ENCODE measurements at places on chromosomes 5 and 9.

- no peak for DNase-seq
Observed at GRCh38 chr9:99299211-99300102, 77.4 kb downstream of the SEC61B start.

DNA sequence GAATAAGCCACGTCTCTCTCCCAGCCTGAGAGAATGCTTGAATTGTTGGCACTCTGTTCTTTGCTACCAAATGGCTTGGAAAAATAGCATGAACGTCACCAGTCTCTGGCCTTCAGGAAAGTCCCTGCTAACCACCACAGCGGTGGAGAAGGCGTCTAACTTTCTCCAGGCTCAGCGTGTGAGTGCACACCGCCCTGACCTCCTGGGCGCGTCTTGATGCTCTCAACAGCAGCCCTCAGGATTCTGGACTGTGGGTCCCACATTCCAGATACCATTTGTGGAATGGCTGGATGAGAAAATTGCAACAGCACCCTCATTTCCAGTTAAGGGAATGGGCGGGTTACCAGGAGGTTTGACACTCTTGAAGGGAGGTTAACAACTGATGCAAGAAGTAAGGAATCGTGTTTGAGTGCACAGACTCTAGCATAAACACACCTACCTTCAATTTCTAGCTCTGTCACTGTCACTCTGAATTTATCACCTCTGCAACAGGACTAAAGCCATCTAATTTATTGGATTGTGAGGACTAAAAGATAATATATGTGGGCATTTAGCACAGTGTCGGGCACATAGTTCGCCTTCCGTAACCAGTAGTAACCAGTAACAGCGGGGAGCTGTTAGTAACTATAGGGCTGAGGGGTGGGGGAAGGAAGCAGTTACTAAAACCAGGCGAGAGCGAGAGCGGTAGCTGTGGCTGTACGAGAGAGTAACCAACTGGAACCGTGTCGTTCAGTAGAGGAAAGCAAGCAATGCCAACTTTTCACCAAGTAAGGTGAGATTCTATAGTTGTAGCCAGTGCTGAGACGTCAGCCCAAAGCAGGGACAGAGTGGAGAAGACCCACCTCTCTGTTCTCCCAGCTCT is 807 bp upstream of the PLGRKT start:
- DNase-seq, result no peak

DNA sequence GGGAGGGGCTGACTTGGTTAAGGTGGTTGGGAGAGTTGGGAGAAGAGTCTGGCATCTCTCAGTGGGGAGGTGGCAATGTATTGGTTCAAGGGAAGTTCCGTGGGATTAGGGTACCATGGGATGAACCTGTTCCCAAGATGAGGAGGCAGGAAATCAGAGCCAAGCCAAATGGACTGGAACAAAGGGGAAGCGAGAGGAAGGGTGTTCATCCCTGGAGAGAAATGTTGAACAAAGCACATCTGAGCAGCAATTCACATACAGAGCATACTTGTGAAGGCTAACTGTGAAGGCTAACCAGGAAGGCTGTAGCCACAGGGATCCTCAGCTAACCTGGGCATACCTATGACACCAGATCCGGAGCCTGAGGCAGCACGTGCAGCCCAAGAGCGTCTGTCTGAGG is 214.0 kb downstream of the MCTP1 start:
- DNase-seq, result no peak

GRCh38 chr9:86782831-86783230 is 164.5 kb downstream of the GAS1 start:
- no peak for DNase-seq

GRCh38 chr5:60727033-60727679 is 27.2 kb upstream of the DEPDC1B start:
- no peak for DNase-seq

GRCh38 chr9:95504053-95504963 is 12.5 kb downstream of the PTCH1 start:
- DNase-seq, result no peak

DNA sequence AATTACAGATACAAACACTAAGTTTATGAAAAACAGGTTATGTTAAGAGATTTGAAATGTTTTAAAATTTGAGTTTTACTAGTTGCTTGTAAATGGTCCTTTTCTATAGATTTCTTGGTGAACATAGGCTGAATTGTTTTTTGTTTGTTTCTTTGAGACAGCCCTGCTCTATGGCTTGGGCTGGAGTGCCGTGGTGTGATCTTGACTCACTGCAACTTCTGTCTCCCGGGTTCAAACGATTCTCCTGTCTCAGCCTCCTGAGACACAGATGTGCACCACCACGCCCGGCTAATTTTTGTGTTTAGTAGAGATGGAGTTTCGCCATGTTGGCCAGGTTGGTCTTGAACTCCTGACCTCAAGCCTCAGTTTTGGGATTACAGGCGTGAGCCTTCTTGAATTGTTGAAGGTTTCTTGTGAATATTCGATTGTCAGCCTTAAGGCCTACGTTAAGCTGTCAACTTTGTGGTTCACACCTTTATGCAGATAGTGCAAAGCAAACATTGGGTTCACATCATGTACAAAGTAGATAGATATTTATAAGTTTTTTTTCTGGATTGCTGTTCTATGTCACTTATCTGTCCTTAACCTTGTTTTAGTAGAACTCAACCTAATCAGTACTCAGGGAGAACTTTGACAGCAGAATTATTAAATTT is 26.2 kb downstream of the UHRF2 start:
- DNase-seq, result no peak

DNA sequence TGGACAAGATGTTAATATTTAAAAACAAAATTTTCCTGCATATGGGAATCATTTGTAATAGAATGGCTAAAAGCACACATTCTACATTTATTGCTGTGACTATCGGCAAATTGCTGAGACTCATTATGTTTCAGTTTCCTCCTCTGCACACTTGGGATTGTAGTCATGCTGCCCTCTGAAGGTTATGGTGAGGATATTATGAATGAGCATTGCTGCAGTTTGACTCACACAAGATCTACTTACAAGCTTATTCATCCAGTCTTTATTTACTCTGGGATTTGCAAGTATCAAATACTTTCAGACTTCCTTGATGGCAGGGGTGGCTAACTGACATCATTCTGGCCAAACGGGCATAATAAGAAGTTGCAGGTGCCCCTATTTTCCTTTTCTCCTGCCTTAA is 9.5 kb upstream of the NFIL3 start:
- DNase-seq, result no peak

- no peak for DNase-seq
Observed at GRCh38 chr5:80025069-80025468, 10.1 kb upstream of the THBS4 start.

GRCh38 chr9:31733166-31733565 is 651.3 kb upstream of the ACO1 start:
- no peak for DNase-seq

DNA sequence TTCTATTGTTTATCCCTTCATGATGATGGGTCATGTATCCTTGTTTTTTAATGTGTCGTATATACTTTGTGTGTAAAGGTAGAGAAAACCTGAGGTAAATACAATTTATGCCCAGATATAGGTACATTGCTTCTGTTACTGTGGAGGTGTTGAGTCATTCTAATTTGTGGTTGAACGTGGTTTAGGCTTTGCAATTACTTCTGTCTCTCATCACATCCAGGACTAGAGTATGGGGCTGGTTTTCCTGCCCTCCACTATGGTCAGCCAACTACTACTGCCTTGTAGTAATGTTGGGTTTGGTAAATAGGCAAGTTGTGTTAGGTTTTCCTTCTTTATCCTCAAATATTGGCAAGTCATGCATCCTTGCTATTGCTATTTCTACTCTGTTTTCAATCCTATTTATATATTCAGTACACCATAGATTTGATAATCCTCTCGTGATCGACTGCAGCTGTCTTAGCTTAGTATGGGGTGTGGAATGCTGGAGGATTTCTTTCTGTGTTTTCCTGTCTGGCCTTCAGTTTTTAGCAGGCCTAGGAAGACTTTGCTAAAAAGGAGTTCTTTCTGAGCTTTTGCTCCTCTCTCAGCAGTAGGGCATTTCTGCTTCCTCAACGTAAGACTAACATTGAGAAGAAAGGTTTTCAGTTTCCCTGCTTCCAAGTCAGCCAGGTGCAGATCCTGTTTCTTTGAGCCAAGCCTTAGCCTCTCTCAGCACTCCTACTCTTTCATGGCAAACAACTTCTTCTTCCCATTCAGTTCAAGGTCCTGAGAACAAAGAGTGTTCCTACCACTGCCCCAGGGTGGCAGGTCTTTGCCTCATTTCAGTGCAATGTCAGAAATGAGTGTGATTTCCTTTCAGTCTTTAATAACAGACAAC is 844.4 kb upstream of the CDH18 start:
- no peak for DNase-seq

GRCh38 chr5:62578540-62578939 is at the start of gene LRRC70:
Gene LRRC70 (plus strand): TSS chr5:62578819. CDS start chr5:62579439, 620 bp downstream.
- no peak for DNase-seq

DNA sequence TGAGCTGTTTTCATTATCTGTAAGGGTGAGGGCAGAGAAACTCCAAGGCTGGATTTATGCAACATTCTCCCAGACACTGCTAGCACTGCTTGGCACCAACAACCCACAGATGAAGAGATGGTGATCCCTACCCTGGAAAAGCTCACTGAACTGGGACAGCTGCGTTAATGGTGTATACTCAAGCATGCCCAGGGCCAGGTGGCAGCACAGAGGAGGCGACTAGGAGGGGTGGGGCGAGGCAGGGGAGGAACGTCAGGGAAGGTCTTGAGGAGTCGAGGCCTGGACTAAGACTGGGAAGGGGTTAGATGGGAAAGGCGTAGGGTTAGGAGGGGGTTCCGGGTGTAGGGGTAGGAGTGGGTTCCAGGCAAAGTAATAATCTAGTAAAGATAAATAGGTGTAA is 73.1 kb upstream of the TBC1D9B start:
- no peak for DNase-seq

DNA sequence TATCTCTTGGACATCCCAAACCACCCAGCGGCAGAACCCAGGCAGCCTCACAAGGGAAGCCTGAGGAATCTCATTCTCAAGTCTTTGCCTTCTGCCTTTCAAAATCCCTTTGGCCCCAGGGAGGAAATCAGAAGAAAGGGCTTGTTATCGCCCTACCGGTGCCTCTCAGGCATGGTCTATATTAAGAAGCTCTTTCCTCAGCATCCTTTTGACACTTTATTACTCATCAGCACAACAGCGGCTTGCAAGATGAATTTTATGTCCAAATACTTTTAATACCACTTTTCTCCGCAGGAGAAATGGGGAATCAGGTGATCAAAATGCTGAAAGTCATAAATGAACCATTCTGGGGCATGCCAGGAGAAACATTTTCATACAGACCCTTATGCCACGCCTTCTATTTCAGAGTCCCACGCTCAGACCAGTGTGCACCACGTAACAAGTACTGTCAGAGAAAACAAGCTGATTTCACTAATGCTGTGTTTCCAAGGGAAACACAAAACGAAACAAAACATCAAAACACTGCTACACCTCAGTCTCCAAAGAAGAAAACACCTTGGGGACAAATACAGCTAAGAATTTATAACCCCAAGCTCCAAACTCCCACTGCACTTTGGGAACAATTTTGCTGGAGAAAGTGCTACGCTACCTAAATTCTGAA is 30.0 kb downstream of the RAPGEF1 start:
- no peak for DNase-seq

DNA sequence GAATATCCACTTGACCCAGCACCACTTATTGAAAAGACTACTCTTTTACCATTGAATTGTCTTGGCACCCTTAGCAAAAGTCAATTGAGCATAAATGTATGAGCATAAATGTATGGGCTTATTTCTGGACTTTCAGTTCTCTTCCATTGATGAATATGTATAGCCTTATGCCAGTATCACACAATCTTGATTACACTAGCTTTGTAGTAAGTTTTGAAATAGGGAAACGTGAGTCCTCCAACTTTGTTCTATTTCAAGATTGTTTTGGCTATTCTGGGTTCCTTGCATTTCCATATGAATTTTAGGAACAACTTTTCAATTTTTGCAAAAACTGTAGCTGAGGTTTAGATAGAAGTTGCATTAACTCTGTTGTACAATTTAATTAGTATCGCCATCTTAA is 601.0 kb downstream of the TLE1 start:
- DNase-seq, result no peak

GRCh38 chr5:173144200-173145176 is at the start of gene BNIP1:
Gene BNIP1 (plus strand): TSS chr5:173144531. CDS start chr5:173144546, 15 bp downstream.
- peak; percentile 87 for DNase-seq

- no peak for DNase-seq
Observed at GRCh38 chr9:70131296-70131695, 87.6 kb downstream of the MAMDC2 start.

DNA sequence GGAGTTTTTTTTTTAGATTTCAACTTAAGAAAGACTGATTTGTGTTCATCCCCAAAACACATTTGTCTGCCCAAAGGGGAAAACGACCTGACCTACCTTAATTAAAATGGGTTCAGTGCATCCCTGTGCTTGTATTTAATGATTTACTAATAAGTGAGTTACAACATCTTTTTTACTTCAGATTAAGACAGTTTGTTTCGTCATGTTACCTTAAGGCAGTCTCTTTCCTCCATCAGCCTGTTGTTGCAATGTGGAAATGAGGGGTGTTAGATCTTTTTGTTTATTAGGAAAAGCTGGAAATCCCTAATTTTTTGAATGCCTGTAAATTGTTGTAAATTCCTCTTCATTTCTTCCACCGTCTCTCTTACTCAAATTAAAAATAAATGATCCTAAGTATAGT is 177.5 kb downstream of the GDNF start:
- no peak for DNase-seq

GRCh38 chr9:133113163-133113948 is 7.7 kb downstream of the RALGDS start:
- DNase-seq, result no peak

- no peak for DNase-seq
Observed at GRCh38 chr9:121597698-121598166, 53.7 kb upstream of the DAB2IP start.

DNA sequence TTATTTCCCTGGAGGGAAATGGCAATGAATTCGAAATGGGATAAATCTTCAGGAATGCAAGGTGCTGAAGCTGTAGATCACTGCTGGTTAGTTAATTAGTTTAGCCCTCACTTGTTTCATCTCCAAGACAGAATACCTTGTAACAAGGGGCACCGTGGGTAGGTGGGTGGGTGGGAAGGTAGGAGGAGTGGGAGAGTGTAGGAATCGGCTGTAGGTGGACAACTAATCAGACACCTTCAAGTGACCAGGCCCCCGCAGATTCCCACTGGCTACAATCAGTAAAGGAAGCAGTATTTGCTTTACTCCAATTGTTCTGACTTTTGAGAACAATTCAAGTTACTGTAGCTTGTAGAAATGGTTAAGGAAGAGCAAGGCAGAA is 293.7 kb downstream of the TLE1 start:
- DNase-seq, result no peak

- no peak for DNase-seq
Observed at GRCh38 chr5:140044041-140044440, 942 bp upstream of the NRG2 start.

- DNase-seq, result no peak
Observed at GRCh38 chr9:123609844-123610243, 253.8 kb downstream of the CRB2 start.
